Hepatocyte (in vitro differentiated cells): ENCODE measurements at places on chromosomes 2 and 18. TPM values are rescaled to one million over a fixed set of nuclear protein-coding genes. Genes with fewer than 3 reads are reported as not detected.

SAG gene
- 0.47 TPM in 1 of 2 replicates, not detected in the other for total RNA-seq

DNA sequence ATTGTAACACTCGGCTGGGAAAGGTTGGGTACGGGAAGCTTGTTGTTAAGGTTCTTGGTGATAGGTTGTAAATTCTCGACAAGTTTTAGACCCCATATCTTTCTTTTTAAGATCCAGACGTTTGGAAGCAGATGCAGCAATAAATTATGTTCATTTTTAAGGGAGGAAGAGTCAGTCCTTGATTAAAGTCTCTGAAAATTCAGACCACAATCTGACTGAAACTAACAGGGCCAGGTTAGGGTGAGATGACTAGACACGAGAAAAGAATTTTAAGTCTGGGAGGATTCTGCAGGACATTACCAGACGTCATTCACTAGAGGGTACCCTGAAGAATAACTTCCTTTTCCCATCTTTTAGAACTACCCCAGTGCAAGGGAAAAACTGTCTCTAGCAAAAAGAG, 16.1 kb downstream of the WIPF1 start:
- no peak overlapping the region for H3K4me3 ChIP-seq
- H3K36me3 ChIP-seq, result no peaks in the 10 kb centered on the region
- peaks cover 10% of the 10 kb centered on the region for H3K4me1 ChIP-seq
- H3K27me3 ChIP-seq, result no peaks in the 10 kb centered on the region
- DNase-seq, result no peak
- H3K27ac ChIP-seq, result no peak overlapping the region

DNA sequence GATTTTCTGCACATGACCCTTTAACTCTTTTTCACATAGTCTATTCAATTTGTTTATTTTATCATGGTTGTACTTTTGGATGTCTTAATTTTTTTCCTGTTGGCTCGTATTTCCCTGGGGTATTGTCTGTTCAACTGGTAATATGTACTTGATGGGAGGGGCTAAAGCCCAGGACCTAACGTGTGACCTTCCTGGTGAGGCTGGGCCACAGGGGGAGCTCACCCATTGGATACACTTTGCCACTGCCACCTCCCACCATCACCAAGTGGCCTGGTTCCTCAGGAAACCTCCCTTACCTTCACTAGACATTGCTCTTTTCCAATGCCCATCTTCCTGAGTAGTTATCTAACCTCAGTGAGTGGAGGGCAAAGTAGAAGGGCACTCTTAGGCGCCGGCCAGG, 143.9 kb upstream of the LTBP1 start:
- no peaks in the 10 kb centered on the region for H3K27me3 ChIP-seq
- no peak overlapping the region for H3K27ac ChIP-seq
- H3K4me3 ChIP-seq, result no peak overlapping the region
- DNase-seq, result no peak

- no peak for DNase-seq
- H3K27me3 ChIP-seq, result no peaks in the 10 kb centered on the region
- no peaks in the 10 kb centered on the region for H3K4me1 ChIP-seq
- H3K27ac ChIP-seq, result no peak overlapping the region
- H3K4me3 ChIP-seq, result no peak overlapping the region
Observed at GRCh38 chr2:212441821-212442220, 96.8 kb downstream of the ERBB4 start.

DNA sequence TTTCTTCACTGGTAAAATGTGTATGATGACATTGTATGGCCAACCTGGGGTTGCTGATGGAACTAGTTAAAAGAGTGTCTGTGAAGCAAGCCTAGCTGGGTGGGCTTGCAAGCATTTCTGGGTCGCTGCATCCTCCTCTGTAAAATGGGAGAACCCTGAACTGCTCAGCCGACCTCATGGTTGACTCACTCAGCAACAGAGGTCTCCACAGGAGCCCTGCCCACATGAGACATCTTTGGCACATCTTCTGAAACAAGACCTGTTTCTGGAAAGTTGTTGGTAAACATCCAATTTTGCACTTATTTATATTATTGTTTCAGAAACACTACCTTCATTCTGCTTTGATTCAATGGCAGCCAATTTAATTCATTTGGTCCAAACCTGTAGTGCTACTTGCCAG, 52.6 kb downstream of the BCL11A start:
- H3K27ac ChIP-seq, result no peak overlapping the region
- H3K36me3 ChIP-seq, result no peaks in the 10 kb centered on the region
- no peak for DNase-seq

DNA sequence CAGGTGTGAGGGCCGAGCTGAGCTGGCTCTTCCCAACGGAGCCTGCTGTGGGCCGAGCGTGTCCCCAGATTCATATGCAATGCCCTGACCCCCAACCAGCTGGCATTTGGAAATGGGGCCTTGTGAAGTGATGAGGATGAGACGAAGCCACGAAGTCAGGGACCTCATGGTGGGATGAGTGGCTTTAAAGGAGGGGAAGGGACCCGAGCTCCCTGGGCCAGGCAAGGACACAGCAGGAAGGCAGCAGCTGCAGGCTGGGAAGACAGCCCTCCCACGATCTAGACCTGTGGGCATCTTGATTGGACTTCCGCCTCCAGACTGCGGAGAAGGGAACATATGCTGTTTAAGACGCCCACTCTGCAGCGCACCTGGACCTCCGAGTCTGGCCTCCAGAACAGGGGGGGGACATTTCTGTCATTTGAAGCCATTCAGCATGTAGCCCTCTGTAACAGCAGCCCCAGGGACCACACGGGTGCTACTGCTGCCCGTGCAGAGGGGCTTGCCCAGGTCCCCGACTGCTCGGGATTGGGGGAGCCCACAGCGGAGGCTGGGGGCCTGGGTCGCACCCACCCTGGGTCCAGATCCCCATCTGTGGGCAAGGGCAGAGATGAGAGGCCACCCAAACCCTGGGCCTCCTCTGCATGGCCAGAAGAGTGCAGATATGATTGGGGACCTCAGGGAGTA, 27.2 kb downstream of the KIF1A start:
- H3K4me1 ChIP-seq, result peaks cover 30% of the 10 kb centered on the region
- peak overlapping the region; percentile 86 for H3K27ac ChIP-seq
- H3K4me3 ChIP-seq, result no peak overlapping the region
- no peaks in the 10 kb centered on the region for H3K27me3 ChIP-seq

- DNase-seq, result no peak
- no peaks in the 10 kb centered on the region for H3K4me1 ChIP-seq
- H3K27ac ChIP-seq, result no peak overlapping the region
- no peaks in the 10 kb centered on the region for H3K27me3 ChIP-seq
- no peaks in the 10 kb centered on the region for H3K36me3 ChIP-seq
Observed at GRCh38 chr2:126832014-126832413, 66.7 kb upstream of the TEX51 start.

DNA sequence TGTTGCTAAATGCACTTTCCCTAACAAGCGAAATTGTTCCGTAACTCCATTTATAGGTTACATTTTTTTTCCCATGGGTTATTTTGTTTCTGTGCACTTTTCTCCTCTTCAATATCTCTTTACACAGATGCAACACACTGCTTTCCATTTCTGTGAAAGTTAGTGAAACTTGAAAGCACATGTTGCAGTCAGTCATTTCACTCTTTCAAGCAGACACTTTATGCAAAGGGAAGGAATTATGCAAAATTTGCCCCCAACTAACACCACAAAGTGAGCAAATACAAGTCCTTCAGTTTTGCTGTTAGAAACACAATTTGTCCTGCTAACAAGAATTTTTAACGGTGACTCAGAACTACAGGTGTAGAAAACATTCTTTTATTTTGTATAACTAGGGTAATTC, 124.8 kb downstream of the PTH2R start:
- no peak overlapping the region for H3K4me3 ChIP-seq
- H3K4me1 ChIP-seq, result no peaks in the 10 kb centered on the region
- no peaks in the 10 kb centered on the region for H3K27me3 ChIP-seq
- no peak for DNase-seq
